WTC11 (cell line): ENCODE measurements at places on chromosomes 7 and 10.

GRCh38 chr10:77244746-77245145 lies 392.9 kb downstream of the KCNMA1 start:
- H3K36me3 ChIP-seq = no peaks in the 10 kb centered on the region
- H3K27me3 ChIP-seq = no peaks in the 10 kb centered on the region
- DNase-seq = no peak
- H3K4me3 ChIP-seq = no peak overlapping the region
- peaks cover 8% of the 10 kb centered on the region for H3K4me1 ChIP-seq

GRCh38 chr10:10871352-10871751 lies 146.3 kb upstream of the CELF2 start:
- H3K27ac ChIP-seq = 0 out of 2 replicates have a peak overlapping the region, but pooled peaks have one; percentile 71
- H3K4me3 ChIP-seq = no peak overlapping the region
- H3K27me3 ChIP-seq = no peaks in the 10 kb centered on the region
- H3K4me1 ChIP-seq = peaks cover 21% of the 10 kb centered on the region
- no peaks in the 10 kb centered on the region for H3K36me3 ChIP-seq

- no peak overlapping the region for H3K4me3 ChIP-seq
- no peaks in the 10 kb centered on the region for H3K27me3 ChIP-seq
- no peaks in the 10 kb centered on the region for H3K36me3 ChIP-seq
- DNase-seq = no peak
- peaks cover 2% of the 10 kb centered on the region for H3K4me1 ChIP-seq
Observed at GRCh38 chr10:77497748-77498147, 139.9 kb downstream of the KCNMA1 start.

DNA sequence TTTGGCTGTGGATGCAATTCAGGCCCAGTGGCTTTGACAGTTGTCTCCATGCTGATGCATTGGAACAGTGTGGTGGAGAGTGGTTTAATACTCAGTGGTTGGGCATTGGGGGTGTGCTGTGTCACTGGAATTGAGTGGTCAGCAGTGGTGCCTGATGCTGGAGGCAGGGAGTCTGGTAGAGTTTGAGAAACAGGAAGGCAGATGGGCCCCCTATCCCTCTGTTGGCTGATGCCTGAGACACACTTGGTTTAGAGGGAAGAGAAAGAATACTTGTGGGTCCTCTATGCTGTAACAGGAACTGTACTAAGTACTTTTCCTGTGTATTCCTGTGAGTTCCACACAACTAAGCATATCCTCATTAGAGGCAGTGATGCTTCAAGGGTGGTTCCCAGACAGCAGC lies 55.4 kb downstream of the EEPD1 start:
- peak overlapping the region; percentile 71; the same call in 1 of the 2 replicates for H3K27ac ChIP-seq
- peaks cover 3% of the 10 kb centered on the region for H3K36me3 ChIP-seq
- H3K27me3 ChIP-seq = no peaks in the 10 kb centered on the region
- DNase-seq = no peak

DNA sequence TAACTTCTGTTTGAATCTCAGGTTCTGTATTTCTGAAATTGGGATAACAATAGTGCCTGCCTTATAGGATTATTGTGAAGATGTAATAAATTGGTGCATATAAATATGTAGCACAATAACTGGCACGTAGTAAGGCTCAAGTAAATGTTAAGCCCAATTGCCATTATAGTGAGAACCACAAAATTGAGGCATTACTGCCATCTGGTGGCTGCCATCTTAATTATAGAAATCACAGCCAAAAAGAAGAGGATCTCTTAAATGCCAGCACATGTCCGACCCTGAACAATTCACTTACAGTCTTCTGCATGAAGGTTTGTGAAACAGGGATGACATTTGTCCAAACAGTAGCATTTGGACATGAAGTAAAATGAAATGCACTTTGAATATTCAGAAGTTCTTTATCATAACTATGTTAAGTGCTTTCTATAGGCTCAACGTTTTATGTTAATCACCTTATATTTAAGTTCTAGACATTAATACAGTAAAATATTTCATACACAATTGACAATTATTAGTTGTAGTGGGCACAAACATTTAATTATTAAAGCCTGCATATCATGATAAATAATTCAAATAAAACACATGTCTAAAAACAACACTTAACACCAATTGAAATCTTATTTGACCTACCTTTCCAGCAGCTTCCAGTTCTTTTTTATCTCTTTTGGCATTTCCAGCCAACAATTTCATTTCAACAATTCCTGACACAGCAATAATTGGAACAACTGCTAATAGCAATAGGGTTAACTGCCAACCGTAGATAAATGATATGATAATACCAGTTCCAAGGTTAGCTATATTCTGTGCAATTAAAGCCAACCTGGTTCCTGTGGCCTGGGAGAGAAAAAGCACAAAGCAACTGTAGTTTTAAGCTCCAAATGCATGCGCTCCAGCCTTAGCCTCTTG lies 58.5 kb downstream of the ABCB4 start:
- no peaks in the 10 kb centered on the region for H3K27me3 ChIP-seq
- H3K4me3 ChIP-seq = no peak overlapping the region
- no peaks in the 10 kb centered on the region for H3K36me3 ChIP-seq
- H3K4me1 ChIP-seq = peaks cover 7% of the 10 kb centered on the region

DNA sequence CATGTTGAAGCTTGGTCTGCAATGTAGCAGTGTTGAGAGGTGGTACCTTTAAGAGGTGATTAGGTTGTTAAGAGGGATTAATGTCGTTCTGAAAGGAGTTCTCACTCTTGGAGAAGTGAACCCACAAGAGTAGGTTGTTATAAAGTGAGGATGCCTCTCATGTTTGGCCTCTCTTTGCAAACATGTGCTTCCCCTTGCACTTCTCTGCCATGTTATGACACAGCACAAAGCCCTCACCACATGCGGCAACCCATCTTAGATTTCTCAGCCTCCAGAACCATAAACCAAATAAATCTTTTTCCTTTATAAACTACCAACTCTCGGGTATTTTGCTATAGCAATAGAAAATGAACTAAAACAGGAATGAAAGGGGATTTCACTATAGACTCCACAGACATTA lies 66.3 kb downstream of the KMT2C start:
- H3K4me1 ChIP-seq = peaks cover 25% of the 10 kb centered on the region
- H3K4me3 ChIP-seq = no peak overlapping the region
- H3K27me3 ChIP-seq = no peaks in the 10 kb centered on the region
- peak overlapping the region; percentile 28; the same call in 1 of the 2 replicates for H3K27ac ChIP-seq

DNA sequence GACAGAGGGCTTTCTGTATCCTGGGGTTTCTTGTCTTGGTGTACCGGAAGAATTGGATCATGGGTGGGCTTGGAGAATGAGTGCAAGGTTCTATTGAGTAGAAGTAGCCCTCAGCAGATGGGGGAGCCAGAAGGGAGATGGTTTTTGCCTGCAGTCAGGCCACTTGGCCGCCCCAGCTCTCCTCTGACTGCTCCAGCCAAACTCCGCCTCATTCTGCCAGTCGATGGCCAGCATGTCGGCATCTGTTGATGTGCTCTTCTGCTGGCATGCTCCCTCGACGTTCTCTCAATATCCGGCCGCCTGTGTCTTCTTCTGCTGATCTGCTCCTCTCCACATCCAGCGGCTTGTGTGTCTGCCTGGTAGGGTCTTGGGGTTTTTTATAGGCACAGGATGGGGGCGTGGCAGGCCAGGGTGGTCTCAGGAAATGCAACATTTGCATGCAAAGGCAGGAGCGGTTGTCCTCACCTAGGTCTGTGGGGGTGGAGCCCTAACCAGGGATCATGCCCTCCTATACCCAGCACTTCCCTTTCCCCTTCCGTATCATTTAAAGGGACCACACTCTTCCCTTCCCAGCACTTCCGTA lies 40.2 kb upstream of the TNS3 start:
- no peak for DNase-seq
- no peaks in the 10 kb centered on the region for H3K36me3 ChIP-seq
- H3K4me1 ChIP-seq = peaks cover 35% of the 10 kb centered on the region
- peaks cover 2% of the 10 kb centered on the region; the same call in 1 of the 2 replicates for H3K27me3 ChIP-seq

GRCh38 chr7:82234457-82235049 lies 209.0 kb downstream of the CACNA2D1 start:
- H3K36me3 ChIP-seq = no peaks in the 10 kb centered on the region
- H3K27me3 ChIP-seq = no peaks in the 10 kb centered on the region
- H3K4me1 ChIP-seq = peaks cover 28% of the 10 kb centered on the region
- H3K4me3 ChIP-seq = no peak overlapping the region

DNA sequence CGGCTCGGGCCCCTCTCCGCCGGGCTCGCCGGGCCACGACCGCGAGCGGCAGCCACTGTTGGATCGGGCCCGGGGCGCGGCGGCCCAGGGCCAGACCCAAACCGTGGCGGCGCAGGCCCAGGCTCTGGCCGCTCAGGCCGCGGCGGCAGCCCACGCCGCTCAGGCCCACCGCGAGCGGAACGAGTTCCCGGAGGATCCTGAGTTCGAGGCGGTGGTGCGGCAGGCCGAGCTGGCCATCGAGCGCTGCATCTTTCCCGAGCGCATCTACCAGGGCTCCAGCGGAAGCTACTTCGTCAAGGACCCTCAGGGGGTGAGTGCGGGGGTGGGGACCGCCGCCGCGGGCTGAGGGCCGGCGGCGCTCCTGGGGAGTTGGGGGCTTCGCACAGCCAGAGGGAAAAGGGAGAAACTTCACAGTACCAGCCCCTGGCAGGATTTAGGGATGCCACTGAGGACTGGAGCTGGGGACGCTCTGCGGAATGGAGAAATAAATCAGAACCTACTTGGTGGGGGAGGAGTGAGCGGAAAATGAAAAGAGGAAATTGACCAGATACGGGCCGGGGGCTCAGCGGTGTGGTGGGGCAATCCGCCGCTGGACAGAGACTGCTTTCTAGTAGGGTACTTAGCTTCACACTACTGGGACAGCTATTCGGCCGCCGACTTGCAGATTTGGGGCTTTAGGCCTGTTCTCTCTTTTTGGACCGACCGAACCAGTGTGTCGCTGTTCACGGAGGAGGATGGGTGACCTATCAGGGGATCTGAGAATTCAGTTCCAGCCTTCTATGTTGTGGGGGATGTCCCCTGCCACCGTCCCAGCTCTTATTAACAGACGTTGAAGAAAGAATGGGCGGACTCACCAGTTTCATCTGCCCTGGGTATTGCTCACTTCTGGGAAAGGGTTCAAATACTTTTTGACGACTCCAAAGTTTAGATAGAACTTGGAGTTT lies 669 bp downstream of the PI4K2A start:
- DNase-seq = peak; percentile 48
- peaks cover 27% of the 10 kb centered on the region for H3K4me1 ChIP-seq
- peak overlapping the region; percentile 90 for H3K27ac ChIP-seq
- peak overlapping the region; percentile 94 for H3K4me3 ChIP-seq

DNA sequence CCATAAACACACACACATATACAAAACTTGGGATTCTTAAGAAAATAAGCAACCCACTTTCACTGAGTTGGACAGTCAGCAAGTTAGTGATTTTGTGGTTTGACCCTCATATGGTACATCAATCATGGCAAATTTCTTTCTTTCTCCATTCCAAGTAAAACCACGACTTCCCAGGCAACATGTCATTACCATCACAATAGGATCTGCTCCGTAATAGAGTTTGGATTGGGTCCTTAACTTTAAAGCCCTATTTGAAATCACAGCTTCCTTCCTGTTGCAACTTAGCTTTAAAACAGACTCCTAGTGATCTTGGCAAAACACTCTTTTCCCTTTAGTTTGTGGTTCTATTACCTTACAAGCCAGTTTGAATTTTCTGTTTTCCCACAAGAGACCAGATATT lies 483.6 kb downstream of the INHBA start:
- H3K36me3 ChIP-seq = no peaks in the 10 kb centered on the region
- no peak overlapping the region for H3K27ac ChIP-seq
- H3K27me3 ChIP-seq = peaks cover 86% of the 10 kb centered on the region
- no peak for DNase-seq

GRCh38 chr10:46992803-46993561 lies 81.8 kb downstream of the PTPN20 start:
- DNase-seq = no peak
- peaks cover 12% of the 10 kb centered on the region for H3K36me3 ChIP-seq
- H3K27ac ChIP-seq = no peak overlapping the region

GRCh38 chr10:102511583-102512274 lies 8.0 kb downstream of the SUFU start:
- no peaks in the 10 kb centered on the region for H3K27me3 ChIP-seq
- no peak overlapping the region for H3K4me3 ChIP-seq
- no peak for DNase-seq
- H3K4me1 ChIP-seq = no peaks in the 10 kb centered on the region

DNA sequence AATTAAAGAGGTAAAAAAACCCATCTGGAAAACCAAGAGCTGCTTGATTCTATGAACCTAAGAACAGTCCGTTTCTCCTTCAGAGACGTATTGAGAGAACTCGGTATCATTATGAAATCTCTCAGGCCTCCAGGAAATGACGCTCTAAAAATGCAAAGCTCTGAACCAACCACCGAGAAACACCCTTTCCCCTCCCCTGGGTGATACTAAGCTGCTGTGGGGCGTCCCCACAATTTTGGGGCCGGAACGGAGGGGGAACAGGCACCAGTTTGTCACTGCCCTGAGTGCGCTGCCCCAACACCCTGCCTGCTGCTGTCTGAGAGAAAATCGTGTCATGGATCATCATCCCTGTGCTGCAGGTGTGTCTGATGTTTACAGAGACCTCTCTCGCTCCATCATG lies 509.5 kb downstream of the DNAJB6 start:
- H3K27me3 ChIP-seq = no peaks in the 10 kb centered on the region
- no peak overlapping the region for H3K4me3 ChIP-seq
- peaks cover 21% of the 10 kb centered on the region for H3K4me1 ChIP-seq
- H3K36me3 ChIP-seq = peaks cover 19% of the 10 kb centered on the region
- no peak overlapping the region for H3K27ac ChIP-seq
- no peak for DNase-seq

DNA sequence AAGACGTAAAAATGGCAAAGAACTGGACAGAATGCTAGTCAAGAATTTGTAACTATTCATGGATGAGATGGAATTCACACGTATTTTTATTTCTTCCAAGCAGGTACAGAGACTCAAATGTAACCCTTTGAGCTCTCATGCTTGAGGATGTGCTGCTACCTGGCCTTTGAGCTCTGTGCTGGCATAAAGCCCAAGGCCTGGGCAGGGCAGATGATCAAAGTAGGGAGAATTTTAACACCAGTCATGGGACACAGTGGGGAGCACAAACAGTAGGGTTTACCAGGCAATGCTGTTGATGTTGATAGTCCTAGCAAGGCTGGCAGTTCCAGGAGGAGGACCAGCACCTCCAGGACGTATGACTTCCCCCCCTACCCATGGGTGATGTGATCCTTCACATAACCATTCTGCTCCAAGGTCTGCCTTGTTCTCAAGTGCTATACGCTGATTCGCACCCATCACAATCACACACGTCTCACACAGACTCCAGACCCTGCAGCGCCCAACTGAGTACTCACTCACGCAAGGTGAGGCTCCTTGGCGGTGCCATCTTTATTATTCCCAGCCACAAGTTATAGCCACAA lies 48.6 kb upstream of the DLG5 start:
- no peak overlapping the region for H3K4me3 ChIP-seq
- peak overlapping the region; percentile 43; the same call in 1 of the 2 replicates for H3K27ac ChIP-seq
- H3K4me1 ChIP-seq = peaks cover 20% of the 10 kb centered on the region
- no peak for DNase-seq
- peaks cover 25% of the 10 kb centered on the region for H3K36me3 ChIP-seq
